ENCODE measurements at places on chromosomes 3 and 15. TPM values are rescaled to one million over a fixed set of nuclear protein-coding genes. Genes with fewer than 3 reads are reported as not detected.
A peak's percentile ranks its signal among the peaks of the same experiment; 100 is the strongest.

The CSPG4 gene
- total RNA-seq = 10.9 TPM

DNA sequence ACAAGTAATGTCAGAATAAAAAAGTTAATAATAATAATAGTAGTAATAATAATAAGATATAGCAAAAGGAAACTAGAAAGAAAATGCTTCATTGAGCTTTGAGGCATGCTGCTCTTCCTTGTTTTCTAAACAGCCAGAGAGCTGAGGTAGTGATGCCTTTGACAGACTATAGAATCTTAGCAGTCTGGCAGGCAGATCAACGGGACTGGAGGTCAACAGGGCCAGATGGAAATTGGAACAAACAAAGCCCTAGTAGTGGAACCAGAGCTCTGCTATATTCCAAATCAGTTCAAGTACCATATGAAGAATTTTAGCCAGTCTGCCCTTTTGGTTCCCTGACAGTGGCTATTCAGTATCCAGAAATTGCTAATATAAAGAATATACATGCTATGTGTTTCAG, 278.6 kb downstream of the NLGN1 start:
- H3K27ac ChIP-seq = no peak overlapping the region
- DNase-seq = no peak
- H3K27me3 ChIP-seq = no peaks in the 10 kb centered on the region
- no peaks in the 10 kb centered on the region for H3K4me1 ChIP-seq
- no peak overlapping the region for H3K4me3 ChIP-seq

The PARP15 gene
- total RNA-seq = 74.7 TPM

DNA sequence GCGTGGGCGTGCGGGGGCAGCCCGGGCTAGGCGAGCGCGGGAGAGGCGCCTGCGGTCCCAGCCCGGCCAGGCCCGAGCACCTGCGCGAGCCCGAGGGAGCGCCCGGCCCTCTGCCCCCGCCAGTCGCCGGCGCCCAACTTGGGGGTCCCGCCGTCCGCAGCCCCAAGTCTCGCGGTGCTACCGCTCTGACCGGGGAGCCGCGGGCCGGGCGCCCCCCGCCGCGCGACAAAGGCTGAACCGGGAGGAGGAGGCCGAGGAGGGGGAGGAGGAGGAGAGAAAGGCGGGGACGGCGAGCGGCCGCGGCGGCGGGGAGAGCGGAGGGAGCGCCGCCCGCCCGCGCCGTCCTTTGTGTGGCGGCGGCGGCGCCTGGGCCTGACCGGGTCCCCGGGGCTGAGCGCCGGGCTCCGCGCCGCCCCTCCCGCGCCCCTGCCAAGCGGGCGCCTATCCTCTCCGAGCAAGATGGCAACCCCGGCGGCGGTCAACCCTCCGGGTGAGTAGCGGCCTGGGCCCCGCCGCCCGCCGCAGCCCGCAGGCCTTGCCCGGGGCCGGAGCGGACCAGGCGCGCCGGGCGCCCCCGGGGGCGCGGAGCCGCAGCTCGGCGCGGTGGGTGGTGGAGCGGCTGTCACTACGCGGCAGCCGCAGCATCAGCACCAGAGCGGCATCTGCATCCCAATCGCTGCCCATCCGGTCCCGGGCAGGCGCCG, at the start of gene ARNT2:
ARNT2 (plus strand) TSS at position 326 of the 704 bp plus-strand sequence; CDS start at position 460, 134 bp downstream.
- no peaks in the 10 kb centered on the region for H3K4me1 ChIP-seq
- H3K36me3 ChIP-seq = no peaks in the 10 kb centered on the region
- H3K27me3 ChIP-seq = peaks cover 4% of the 10 kb centered on the region

DNA sequence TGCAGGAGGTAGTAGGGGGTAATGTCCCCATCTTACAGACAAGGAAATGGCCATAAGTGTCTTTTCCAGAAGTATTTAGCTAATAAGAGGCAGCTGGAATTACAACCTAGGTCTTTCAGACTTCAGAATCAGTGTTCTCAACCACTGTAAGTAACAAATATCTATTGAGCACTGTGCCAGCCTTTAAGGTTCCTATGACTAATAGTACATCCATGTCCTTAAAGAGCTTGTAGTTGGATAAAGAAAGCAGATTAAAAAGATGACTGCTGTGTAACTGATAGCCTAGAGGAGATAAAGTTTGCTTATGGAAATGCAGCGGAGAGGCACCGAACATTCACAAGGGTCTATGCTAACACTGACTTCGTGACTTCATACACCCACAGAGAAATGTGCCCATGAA, 136.0 kb downstream of the KCNMB2 start:
- H3K36me3 ChIP-seq = no peaks in the 10 kb centered on the region
- no peak overlapping the region for H3K4me3 ChIP-seq
- no peak for DNase-seq
- H3K27ac ChIP-seq = no peak overlapping the region
- H3K27me3 ChIP-seq = no peaks in the 10 kb centered on the region

DNA sequence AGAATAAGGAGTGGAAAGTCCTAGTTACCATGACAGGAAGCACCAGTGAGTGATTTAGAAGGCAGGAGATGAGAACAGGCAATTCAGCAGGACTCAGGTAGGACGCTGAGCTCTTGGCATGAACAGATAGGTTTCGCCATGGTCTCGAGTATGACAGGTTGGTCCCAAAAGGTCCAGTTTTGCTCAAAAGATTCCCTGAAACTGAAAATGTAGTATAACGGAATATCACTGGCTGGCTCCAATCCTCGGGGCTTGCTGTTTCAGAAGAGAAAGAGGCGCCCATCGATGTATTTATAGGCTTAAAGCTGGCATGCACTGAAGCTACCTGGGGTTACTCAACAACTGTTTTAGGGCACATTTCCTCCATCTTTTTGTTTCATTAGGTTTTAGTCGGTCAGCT, 59.2 kb downstream of the SRGAP3 start:
- no peak overlapping the region for H3K4me3 ChIP-seq
- H3K27ac ChIP-seq = no peak overlapping the region
- no peaks in the 10 kb centered on the region for H3K36me3 ChIP-seq
- no peak for DNase-seq
- H3K27me3 ChIP-seq = no peaks in the 10 kb centered on the region

DNA sequence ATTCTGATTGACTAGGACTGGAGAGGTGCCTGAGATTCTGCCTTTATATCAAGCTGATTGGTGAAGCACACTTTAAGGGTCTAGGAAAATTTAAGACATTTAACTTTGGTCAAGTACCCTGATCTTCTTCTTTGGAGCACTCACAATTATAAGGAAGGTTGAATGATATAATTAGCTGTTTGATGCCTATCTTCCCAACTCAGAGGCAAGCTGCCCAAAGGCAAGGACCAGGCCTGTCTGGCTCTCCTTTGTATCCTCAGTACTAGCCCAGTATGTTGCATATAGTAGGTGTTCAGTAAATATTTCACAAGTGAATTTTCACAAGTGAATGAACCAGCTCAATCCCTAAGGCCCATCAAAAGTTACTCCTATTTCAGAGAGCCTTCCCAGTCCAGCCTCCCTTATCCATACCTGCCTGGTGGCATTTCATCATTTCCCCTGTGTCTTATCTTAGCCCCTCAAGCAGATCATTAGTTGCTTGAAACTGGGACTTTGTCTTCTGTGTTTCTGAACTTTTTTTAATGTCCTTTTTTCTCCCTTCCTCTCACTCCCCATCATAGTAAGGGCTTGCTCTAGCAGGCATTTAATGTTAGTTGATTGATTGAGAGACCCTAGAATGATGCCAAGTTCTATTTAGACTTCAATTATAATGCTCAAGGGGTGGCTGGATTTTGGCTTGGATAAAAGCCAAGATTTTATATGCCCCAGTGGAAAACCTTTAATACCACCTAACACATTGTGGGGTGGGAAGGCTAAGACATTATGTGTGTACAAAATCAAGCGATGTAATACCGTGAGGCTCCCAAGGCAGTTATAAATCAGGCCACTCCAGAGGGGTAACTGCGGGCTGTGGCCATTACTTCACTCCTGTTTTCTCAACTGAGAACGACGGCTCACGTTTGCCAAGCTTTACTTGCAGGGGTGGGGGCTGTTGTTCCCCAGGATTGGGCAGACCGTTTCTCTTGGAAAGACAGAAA, 43.2 kb upstream of the BOC start:
- H3K27me3 ChIP-seq = no peaks in the 10 kb centered on the region
- DNase-seq = no peak
- H3K4me3 ChIP-seq = no peak overlapping the region
- H3K36me3 ChIP-seq = no peaks in the 10 kb centered on the region

The ZMAT3 gene
- 17.3 TPM for total RNA-seq

DNA sequence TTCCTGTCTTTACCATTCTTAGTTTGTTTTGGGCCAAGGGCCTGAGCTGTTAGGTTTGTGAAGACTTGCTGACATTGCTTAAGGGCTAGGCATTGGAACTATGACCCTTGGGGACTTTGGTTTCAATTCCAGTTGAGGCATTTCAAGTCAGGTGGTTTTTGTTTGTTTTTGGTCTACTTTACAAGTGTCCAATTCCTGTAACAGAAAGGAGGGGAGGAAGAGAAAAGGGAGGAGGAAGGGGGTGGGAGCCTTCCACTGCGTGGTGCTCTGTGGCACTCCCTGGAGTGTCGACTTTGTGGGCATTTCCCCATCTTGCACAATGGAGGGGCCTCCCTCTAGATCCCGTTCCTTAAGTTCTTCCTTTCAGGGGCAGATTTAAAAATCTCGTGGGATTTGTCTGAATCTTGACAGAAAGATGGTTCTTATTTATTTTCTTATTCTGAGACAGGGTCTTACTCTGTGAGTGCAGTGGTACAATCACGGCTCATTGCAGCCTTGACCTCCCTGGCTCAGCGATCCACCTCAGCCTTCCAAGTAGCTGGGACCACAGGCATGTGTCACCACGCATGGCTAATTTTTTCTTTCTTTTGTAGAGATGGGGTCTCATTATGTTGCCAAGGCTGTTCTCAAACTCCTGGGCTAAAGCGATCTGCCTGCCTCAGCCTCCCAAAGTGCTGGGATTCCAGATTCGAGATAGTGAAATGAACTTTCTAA, 59.5 kb upstream of the RYK start:
- no peak overlapping the region for H3K4me3 ChIP-seq
- peaks cover 59% of the 10 kb centered on the region for H3K4me1 ChIP-seq
- DNase-seq = no peak
- peaks cover 13% of the 10 kb centered on the region for H3K27me3 ChIP-seq
- no peaks in the 10 kb centered on the region for H3K36me3 ChIP-seq

- peaks cover 47% of the 10 kb centered on the region for H3K4me1 ChIP-seq
- no peak overlapping the region for H3K4me3 ChIP-seq
- H3K36me3 ChIP-seq = no peaks in the 10 kb centered on the region
- peak overlapping the region; percentile 65 for H3K27ac ChIP-seq
- DNase-seq = no peak
Measured at GRCh38 chr3:66297900-66298299, 77.1 kb downstream of the SLC25A26 start.

DNA sequence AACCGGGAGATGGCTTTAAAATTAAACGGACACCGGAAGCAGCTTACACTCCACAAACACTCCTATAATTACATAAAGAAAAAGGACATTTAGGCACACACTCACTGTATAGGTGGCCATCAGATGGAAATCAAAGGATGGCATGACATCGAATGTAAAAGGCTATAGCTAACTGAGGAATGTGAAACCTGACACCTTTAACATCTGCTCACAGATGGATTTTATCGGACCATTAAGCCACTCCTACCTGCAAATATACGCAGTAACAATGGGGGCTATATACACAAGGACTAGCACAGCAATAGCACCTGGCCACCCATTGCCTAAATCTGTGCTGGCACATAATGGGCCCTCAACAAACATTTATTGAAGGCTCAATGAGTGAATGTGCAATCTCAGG, 14.5 kb upstream of the RBSN start:
- no peaks in the 10 kb centered on the region for H3K36me3 ChIP-seq
- H3K27me3 ChIP-seq = no peaks in the 10 kb centered on the region
- DNase-seq = no peak
- H3K4me3 ChIP-seq = no peak overlapping the region
- peaks cover 3% of the 10 kb centered on the region for H3K4me1 ChIP-seq

DNA sequence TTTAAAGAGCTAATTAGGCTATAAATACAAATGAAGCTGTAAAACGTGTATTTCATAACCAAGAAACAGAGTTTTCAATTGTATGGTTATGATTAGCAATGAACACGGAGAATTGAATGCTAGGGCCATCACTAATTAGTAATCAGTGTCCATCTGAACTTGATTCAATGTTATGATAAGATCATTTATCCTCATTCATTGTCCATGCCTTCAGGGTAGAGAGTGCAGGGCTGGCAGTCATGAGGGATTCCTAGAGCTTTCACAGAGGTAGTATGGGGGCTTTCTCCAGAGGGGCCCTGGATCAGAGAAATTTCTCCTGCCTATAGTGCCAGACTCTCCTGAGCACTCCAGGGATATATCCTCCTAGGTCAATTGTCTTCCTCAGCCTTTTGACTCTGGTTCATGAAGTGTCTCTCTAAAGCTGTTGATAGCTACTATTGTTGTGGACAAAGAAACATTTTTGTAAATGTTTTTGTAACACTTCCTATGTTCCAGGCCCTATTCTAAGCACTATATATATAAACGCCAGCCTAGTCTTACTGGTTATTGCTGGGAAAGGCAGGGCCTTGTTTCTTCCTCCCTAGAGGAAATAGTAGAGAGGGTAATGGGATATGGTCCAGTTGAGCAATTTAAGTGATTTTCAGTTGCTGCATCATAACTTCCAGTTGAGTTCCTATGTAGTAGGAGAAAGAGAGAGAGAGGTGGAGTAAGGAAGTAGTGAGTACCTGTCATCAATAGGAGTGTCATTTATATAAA, 249.0 kb downstream of the NFKBIZ start:
- no peak overlapping the region for H3K4me3 ChIP-seq
- no peaks in the 10 kb centered on the region for H3K27me3 ChIP-seq
- no peak overlapping the region for H3K27ac ChIP-seq

DNA sequence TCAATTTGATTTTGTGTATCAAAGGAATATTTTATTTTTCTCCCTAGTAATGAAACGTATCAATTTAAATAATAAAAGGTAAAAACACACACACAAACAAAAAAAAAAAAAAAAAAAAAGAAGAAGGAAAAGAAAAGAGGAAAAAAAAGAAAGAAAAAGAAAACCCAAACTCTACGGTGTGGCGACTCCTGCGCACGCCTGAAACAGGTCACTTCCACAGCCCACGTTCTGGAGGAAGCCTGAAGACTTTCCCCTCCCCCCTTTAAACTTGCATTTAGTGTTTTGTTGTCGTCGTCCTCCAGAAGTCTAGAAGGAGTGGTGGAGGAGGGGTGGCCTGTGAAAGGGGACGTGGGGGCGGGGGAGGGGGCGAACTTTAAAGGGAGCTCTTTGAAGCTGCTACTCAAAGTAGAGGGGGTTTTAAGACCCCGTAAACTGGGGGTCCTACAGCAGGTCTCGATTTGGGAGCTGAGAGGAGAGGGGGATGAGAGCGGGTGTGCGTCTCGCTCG, 2.3 kb upstream of the TLE3 start:
- no peaks in the 10 kb centered on the region for H3K36me3 ChIP-seq
- peak overlapping the region; percentile 80 for H3K4me3 ChIP-seq
- H3K27ac ChIP-seq = peak overlapping the region; percentile 98
- DNase-seq = no peak
- H3K4me1 ChIP-seq = peaks cover 67% of the 10 kb centered on the region
- H3K27me3 ChIP-seq = peaks cover 7% of the 10 kb centered on the region

Data from spleen (tissue), 13 donors.